Left kidney (tissue), 8 donors: ENCODE measurements at places on chromosomes 7 and 10.

DNA sequence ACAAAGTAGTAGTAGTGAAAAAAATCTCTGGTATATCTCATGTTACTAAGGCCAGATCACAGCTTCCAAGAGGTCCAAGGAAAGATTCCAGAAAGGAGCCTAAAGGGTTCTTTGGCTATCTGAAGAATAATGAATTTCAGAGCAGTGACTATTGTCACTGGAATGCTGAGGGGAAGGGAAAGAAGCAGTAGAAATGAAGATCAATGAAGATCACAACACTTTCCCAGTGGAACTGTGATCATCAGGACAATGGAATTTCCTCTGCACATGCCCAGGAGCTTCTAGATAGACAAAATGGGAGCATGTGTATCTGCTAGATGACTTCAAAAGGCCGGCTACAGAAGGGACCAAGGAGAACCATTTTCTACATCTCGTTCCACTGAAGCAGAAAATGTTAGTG lies 219.5 kb upstream of the PHYHIPL start:
- no peak for DNase-seq

- DNase-seq, result no peak
Measured at GRCh38 chr7:80450621-80451308, 61.1 kb downstream of the GNAT3 start.

DNA sequence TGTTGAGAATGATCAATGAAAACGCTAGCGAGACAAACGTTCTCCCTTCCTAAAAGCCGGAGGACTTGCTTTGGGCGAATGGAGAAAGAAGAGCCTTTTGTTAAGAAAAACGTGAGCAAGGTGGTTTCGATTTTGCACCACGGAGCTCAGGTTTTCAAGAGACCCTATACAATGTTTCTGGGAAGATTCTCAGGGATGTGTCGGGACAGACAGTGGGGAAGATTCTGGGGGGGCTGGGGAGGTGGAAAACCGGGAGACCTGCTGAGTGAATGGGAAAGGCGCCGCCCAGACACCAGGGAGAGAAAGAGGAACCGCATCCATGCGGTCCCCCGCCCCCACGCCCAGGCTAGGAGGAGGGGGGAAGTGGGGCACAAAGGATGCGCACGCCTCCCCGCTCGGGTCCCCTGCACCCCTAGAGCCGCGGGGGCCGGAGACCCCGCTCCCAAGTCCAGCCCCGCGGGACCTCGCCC lies 745 bp downstream of the YWHAG start:
- peak; percentile 63 for DNase-seq

DNA sequence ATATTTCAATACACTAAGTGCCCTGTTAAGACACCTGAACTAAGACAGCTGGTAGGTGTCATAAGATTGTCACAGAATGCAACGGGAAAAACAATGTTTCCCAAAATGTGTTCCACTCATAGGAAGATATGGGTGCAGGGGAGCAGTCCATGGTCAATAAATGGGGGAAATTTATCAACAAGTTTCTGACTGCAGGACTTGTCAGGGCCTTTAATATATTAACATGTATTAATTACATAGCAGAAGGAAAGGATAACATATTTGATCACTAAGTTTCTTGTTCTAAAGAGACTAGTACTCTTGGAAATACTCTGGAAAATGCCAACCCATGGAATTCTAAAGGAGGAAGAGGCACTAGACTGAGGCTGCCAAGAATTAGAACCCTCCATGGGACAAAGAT lies 6.7 kb downstream of the RBP3 start:
- no peak for DNase-seq

DNA sequence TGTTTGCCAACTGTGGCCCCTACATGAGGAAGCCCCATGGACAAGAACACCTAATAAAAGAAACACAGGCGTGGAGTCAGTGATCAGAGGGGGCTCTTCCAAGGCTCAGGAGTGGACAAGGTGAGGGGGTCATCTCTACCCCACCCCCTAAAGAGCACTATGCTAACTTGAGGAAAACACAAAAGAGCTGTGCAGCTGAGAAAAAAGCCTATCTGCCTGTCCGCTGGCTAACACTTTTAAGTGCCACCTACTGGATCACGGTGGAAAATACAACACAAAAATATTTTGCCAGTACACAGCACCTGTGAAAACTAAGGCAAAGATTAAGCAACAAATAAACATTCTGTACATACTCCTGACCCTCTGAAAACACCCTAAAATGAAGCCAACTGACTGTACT lies 53.1 kb upstream of the COBL start:
- DNase-seq, result no peak
